SW 1271 (cell line): ENCODE measurements at places on chromosomes 5 and 9.

- no peak for DNase-seq
Observed at GRCh38 chr5:35129921-35130485, 82.3 kb upstream of the AGXT2 start.

DNA sequence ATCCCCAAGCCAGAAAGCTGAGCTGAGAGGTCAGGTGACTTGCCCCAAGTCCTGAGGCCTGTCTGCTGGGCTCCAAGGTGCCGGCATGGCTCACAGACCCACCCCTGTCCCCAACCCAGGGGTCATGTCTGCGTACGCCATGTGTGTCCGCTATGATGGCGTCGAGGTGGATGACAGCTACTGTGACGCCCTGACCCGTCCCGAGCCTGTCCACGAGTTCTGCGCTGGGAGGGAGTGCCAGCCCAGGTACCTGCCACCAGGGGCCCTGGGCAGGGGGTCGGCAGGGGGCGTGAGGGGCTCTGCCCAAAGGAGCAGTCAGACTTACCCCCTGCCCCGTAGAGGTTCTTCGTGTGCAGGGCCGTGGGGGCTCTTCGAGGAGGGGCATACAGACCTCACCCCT is 32.3 kb downstream of the ADAMTSL2 start:
- no peak for DNase-seq

DNA sequence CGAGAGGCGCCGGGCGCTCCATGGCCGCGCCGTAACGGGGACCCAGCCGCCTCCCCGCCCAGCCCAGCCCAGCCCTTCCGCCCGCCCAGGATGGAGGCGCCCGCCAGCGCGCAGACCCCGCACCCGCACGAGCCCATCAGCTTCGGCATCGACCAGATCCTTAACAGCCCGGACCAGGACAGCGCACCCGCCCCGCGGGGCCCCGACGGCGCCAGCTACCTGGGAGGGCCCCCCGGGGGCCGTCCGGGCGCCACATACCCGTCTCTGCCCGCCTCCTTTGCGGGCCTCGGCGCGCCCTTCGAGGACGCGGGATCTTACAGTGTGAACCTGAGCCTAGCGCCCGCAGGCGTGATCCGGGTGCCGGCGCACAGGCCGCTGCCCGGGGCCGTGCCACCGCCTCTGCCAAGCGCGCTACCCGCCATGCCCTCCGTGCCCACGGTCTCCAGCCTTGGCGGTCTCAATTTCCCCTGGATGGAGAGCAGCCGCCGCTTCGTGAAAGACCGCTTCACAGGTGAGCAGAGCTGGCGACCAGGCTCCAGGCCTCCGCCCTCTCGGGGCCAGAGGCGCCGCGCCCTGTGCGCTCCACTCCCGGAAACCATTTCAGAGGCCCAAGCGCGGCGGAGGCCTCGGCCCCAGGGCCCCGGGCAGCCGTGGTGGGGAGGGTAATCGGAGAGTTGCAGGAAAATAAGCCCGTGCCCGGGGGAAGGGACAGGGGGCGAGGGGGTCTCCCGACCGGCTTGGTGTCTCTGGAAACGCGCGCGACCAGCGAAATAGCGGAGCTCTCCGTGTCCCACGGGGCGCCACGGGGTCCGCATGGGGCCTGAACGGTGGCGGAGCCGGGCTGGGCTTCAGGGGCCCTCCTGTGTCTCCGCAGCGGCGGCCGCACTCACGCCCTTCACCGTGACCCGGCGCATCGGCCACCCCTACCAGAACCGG is 496 bp downstream of the TLX3 start:
- DNase-seq = no peak

- DNase-seq = no peak
Observed at GRCh38 chr9:116697362-116697761, 10.3 kb downstream of the TRIM32 start.

DNA sequence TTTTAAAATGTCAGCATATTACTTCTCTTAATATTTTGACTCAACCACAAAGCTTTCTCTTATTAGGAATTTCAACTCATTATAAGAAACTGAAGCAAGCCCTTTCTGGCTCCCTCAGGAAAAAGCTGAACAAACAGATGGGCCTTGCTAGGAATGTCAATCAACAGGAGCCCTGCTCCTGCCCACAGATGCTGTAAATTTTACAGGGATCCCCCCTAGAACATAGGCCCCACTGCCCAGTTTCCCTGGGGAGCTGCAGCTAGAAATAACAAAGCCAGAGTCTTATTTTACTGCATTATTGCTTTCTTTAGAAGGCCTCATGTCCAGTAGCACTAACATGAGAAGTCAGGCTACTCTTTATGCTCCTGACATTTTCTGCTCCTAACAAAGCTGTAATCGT is 103.8 kb downstream of the PCSK1 start:
- DNase-seq = no peak
